T-helper 2 cell (primary cell): ENCODE measurements at places on chromosomes 7 and 10.

GRCh38 chr7:134654104-134654775 lies 7.6 kb downstream of the BPGM start:
- DNase-seq = no peak

- no peak for DNase-seq
Observed at GRCh38 chr10:63763744-63764143, 242.5 kb downstream of the REEP3 start.

GRCh38 chr7:81873559-81873958 lies 103.7 kb upstream of the HGF start:
- DNase-seq = no peak

GRCh38 chr10:26335574-26336093 lies 102.5 kb upstream of the APBB1IP start:
- no peak for DNase-seq

- DNase-seq = peak; percentile 10
Observed at GRCh38 chr7:2956526-2957368, 86.9 kb downstream of the CARD11 start.

- DNase-seq = no peak
Observed at GRCh38 chr10:62741996-62742395, 62.5 kb upstream of the ADO start.
